ENCODE measurements at places on chromosomes 16 and 17. TPM values are rescaled to one million over a fixed set of nuclear protein-coding genes. Genes with fewer than 3 reads are reported as not detected.

DNA sequence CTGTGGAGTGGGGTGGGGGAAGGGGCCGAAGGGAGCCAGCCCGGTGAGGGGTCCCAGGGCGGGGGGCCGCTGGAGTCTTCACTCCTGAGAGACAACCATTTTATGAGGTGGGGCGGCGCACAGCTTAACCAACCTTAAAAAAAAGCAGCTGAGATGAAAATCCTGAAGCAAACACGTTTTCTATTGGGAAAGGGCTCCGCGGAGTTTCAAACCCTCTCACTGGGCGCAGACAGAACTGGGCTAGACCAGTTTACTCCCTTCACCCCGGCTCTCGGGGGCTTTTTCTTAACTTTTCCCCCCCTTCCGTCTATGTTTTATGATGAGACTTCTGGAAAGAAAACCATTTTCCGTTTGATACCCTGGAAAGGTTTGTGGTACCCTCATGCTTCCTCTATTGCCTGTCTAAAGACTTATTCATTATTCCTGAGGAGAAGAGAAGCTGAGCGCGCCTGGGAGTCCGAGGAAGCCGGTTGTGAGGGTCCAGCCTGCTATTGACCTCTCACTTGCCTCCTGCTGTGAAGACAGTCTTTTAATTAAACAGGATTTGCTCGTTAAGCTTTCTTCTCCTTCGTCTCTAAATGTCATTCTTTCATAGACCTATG lies 482 bp upstream of the SSH2 start:
- peaks cover 27% of the 10 kb centered on the region for H3K4me1 ChIP-seq
- H3K27me3 ChIP-seq, result no peaks in the 10 kb centered on the region
- peaks cover 14% of the 10 kb centered on the region for H3K36me3 ChIP-seq
- no peak overlapping the region for H3K4me3 ChIP-seq

- peaks cover 7% of the 10 kb centered on the region for H3K4me1 ChIP-seq
- no peak overlapping the region for H3K4me3 ChIP-seq
- no peak for DNase-seq
- H3K36me3 ChIP-seq, result no peaks in the 10 kb centered on the region
- peaks cover 4% of the 10 kb centered on the region for H3K27me3 ChIP-seq
Measured at GRCh38 chr17:79070266-79070880, 4.3 kb upstream of the ENGASE start.

SHPK gene
- total RNA-seq, result 12.3 TPM

GRCh38 chr17:78113804-78114785 lies 14.5 kb downstream of the TMC6 start:
- peak; percentile 34 for DNase-seq
- H3K4me1 ChIP-seq, result peaks cover 46% of the 10 kb centered on the region
- peaks cover 62% of the 10 kb centered on the region for H3K36me3 ChIP-seq
- no peaks in the 10 kb centered on the region for H3K27me3 ChIP-seq

CDH1 gene
- total RNA-seq, result 0.06 TPM

DNA sequence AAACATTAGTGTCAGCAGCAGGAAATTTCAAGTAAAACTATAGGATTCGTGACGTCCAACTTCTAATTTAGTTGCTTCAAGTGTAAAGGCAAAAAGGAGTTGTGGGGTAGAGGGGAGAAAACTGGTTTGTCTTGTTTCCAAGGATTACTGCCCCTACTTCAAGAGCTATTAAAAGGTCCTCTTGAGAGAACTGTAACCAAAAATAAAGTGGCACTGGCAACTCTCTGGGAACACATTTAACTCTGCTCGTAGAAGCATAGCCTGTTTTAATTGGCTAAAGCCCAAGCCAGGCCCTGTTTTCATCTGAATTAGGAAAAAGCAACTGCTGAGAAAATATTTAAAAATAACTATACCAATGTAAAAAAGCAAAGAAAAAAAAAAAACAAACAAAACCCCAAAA lies 51.8 kb upstream of the AKAP1 start:
- H3K4me1 ChIP-seq, result no peaks in the 10 kb centered on the region
- peaks cover 32% of the 10 kb centered on the region for H3K27me3 ChIP-seq
- no peaks in the 10 kb centered on the region for H3K36me3 ChIP-seq
- H3K27ac ChIP-seq, result no peak overlapping the region

GRCh38 chr16:60107437-60107836 lies 1373.3 kb upstream of the GOT2 start:
- peaks cover 2% of the 10 kb centered on the region for H3K4me1 ChIP-seq
- no peak for DNase-seq
- no peak overlapping the region for H3K27ac ChIP-seq
- H3K27me3 ChIP-seq, result no peaks in the 10 kb centered on the region
- H3K36me3 ChIP-seq, result no peaks in the 10 kb centered on the region

GRCh38 chr16:75580-76501 lies 2.2 kb upstream of the MPG start:
- H3K27ac ChIP-seq, result peak overlapping the region; percentile 69
- no peak overlapping the region for H3K4me3 ChIP-seq
- H3K36me3 ChIP-seq, result peaks cover 5% of the 10 kb centered on the region
- peaks cover 30% of the 10 kb centered on the region for H3K27me3 ChIP-seq

DNA sequence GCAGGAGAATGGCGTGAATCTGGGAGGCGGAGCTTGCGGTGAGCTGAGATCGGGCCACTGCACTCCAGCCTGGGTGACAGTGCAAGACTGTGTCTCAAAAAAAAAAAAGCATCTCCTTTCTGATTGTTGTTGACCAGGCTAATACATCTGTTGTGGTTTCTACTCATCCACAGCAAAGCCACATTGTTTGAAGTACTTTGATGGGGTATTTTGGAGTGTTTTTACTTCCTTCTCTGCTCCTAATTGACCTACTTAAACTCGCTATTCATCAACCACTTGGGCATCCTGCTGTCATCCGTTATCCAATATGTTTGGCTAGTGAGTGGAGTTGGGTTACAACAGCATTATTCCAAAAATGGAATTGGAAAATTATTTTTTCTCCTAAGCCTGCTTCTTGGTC lies 3.5 kb upstream of the CDC27 start:
- no peak for DNase-seq
- peaks cover 33% of the 10 kb centered on the region for H3K4me1 ChIP-seq
- H3K27me3 ChIP-seq, result peaks cover under 1% of the 10 kb centered on the region
- H3K4me3 ChIP-seq, result no peak overlapping the region

DNA sequence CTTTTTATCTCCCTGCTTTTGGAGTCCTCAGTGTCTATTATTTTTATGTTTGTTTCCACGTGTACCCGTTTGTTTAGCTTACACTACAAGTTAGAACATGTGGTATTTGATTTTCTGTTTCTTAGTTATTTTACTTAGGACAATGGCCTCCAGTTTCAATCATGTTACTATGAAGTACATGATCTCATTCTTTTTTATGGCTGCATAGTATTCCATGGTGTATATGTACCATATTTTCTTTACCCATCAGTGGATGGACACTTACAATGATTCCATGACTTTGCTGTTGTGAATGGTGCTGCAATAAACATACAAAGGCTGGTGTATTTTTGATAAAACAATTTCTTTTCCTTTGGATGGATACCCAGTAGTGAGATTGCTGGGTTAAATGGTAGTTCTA lies 269.5 kb downstream of the HS3ST3A1 start:
- no peak overlapping the region for H3K27ac ChIP-seq
- no peak for DNase-seq
- H3K4me3 ChIP-seq, result no peak overlapping the region
- H3K36me3 ChIP-seq, result no peaks in the 10 kb centered on the region
- peaks cover 4% of the 10 kb centered on the region for H3K27me3 ChIP-seq

DNA sequence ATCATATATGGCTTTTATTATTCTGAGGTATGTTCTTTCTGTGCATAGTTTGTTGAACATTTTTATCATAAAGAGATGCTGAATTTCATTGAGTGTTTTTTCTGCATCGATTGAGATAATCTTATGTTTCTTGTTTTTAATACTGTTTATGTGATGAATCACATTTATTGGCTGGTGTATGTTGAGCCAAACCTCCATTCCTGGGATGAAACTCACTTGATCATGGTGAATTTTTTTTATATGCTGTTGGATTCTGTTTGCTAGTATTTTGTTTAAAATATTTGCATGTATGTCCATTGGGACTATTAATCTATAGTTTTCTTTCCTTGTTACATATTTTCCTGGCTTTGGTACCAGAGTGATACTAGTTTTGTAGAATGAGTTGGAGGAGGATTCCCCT lies 500.2 kb downstream of the CDH11 start:
- H3K36me3 ChIP-seq, result no peaks in the 10 kb centered on the region
- no peaks in the 10 kb centered on the region for H3K27me3 ChIP-seq
- no peak for DNase-seq
- no peak overlapping the region for H3K27ac ChIP-seq
- H3K4me3 ChIP-seq, result no peak overlapping the region

DNA sequence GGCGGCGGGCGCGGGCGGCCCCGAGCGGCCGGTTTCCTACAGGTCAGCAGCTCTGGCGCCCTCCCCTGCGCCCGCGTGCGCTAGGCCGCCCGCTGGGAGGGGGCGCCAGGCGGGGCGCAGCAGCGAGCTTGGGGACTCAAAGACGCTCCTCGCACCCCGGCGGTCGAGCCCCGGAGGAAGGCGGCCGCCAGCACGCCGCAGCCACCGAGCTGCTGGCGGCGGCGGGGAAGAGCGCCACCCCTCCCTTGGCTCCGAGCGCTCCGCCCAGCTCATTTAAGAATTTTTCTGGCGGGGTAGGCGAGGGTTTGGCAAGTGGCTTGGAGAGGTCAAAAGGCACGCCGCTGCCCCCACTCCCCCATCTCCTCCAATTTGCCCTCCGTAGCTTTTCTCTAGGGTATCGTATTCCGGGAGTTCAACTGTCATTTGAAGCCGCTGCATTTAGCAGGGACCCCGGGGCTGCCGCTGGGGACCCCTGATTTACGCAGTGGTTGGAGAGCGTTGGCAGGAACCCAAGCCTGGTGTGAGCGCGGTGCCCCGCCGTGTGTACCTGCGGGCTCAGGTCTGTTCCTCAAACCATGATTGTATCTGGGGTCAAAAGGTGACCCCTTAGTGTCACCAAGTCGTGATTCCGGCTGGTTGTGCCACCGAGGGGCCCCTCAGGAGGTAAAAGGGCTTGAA lies 59.5 kb upstream of the GSE1 start:
- peaks cover 3% of the 10 kb centered on the region for H3K27me3 ChIP-seq
- H3K36me3 ChIP-seq, result no peaks in the 10 kb centered on the region
- peak; percentile 47 for DNase-seq
- peak overlapping the region; percentile 88 for H3K4me3 ChIP-seq
- peak overlapping the region; percentile 96 for H3K27ac ChIP-seq
- peaks cover 30% of the 10 kb centered on the region for H3K4me1 ChIP-seq

DNA sequence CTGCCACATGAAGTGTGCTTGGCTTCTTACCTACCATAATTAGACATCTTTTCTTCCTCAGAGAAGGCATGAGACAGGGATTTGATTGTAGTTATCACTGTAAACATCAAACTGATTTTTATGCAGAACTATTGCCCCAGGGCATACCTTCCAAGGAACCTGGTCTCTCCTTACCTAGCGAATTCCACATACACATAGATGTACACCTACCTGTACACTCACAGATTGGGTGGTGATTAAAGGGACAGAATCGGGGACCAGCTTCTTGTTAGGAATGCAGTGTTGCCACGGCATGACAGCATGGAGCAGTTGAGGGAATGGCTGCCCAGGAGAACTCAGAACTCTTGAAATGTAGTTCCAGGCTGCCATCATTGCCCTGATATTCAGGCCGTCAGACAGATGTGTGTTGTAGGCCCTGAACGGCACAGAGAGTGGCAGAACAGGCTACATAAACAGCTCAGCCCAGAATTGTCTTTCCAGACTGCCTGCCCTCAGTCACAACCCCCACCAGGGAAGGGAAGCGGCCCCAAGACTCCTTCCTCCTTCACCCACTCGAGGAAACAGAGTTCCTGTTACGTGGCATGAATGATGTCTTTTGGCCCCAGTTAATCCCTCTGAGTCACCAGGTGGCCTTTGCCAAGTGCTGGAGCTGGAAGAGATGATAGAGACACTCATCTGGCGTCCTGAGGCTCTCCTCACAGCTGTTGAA lies 17.8 kb upstream of the NAGLU start:
- H3K36me3 ChIP-seq, result no peaks in the 10 kb centered on the region
- peaks cover 4% of the 10 kb centered on the region for H3K27me3 ChIP-seq
- H3K4me1 ChIP-seq, result peaks cover 6% of the 10 kb centered on the region
- no peak for DNase-seq
- no peak overlapping the region for H3K27ac ChIP-seq

DNA sequence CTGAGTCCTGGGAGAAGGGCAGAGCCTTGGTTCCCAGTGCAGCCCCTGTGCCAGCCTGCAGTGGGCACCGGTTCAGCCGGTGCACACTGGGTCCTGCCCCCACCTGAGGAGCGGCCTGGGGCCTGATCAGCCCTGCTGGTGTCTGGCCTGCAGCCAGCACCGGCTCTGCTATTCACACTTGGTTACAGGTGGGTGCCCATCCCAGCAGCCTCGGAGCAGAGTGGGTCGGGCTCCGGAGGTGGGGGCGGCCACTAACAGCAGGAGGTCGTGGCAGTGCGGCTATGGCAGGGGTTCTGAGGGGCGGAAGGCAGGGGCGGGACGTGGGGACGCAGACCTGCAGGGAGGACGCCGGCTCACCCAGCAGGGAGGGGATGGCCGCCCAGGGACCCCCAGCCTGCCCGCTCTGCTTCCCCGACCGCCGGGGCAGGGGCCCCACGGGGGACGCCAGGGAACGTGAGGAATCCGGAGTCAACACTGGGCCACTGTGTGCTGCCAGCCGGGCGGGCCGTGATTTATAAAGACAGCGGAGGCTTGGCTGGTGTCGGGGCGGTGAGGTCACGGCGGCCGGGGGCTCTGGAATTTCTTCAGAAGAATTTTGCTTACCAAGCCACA lies 20.3 kb downstream of the METRNL start:
- no peak for DNase-seq
- peaks cover 12% of the 10 kb centered on the region for H3K27me3 ChIP-seq
- H3K4me3 ChIP-seq, result no peak overlapping the region
- no peak overlapping the region for H3K27ac ChIP-seq
- H3K4me1 ChIP-seq, result peaks cover 1% of the 10 kb centered on the region

GRCh38 chr16:79628501-79628975 lies 28.0 kb upstream of the MAF start:
- no peak overlapping the region for H3K4me3 ChIP-seq
- peak overlapping the region; percentile 74 for H3K27ac ChIP-seq
- H3K4me1 ChIP-seq, result peaks cover 41% of the 10 kb centered on the region
- no peaks in the 10 kb centered on the region for H3K36me3 ChIP-seq
- peaks cover 12% of the 10 kb centered on the region for H3K27me3 ChIP-seq
- DNase-seq, result peak; percentile 61

- no peak overlapping the region for H3K4me3 ChIP-seq
- no peak for DNase-seq
- peaks cover 5% of the 10 kb centered on the region for H3K4me1 ChIP-seq
- H3K36me3 ChIP-seq, result no peaks in the 10 kb centered on the region
Measured at GRCh38 chr16:74275031-74275636, 21.5 kb upstream of the PSMD7 start.

LPO gene
- not detected for total RNA-seq

All from activated CD4-positive, alpha-beta T cell treated with anti-CD3 and anti-CD28 coated beads, Interleukin-2, amount 10 ng/mL, durations not matched to agents 7 days and 5 days (primary cell).